ENCODE measurements at places on chromosomes 2 and 18.

GRCh38 chr2:235746257-235746934 is 252.6 kb downstream of the AGAP1 start:
- peak; percentile 63 for DNase-seq

DNA sequence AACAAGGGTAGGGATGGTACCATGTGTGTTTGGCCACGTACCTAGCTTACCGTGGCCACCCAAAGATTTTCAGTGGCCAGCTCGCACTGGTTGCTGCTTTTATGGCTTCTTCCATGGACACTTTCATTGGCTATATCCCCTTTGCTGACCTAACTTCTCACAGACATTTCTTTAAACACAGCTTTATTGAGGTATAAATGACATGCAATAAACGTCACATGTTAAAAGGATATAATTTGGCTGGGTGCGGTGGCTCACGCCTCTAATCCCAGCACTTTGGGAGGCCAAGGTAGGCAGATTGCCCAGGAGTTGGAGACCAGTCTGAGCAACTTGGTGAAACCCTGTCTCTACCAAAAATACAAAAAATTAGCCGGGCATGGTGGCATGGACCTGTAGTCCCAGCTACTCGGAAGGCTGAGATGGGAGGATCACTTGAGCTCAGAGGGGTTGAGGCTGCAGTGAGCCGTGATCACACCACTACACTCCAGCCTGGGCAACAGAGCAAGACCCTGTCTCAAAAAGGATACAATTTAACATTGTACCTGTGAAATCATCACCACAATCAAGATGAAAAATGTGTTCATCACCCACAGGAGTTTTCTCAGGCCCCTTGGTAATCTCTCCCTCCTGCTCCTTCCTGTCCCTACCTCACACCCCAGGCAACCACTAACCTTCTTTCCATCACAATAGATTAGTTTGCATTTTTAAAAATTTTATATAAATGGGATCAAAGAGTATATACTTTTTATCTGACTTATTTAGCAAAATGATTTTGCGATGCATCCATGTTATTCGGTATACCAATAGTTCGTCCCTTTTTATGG is 127.8 kb upstream of the PPP1CB start:
- DNase-seq: no peak

GRCh38 chr2:287911-288757 is at the start of gene ALKAL2:
Gene ALKAL2 (minus strand): TSS chr2:288091. CDS start chr2:287835, 256 bp downstream.
- peak; percentile 59 for DNase-seq

- no peak for DNase-seq
Observed at GRCh38 chr18:14949800-14950664, 202.1 kb downstream of the ANKRD30B start.

DNA sequence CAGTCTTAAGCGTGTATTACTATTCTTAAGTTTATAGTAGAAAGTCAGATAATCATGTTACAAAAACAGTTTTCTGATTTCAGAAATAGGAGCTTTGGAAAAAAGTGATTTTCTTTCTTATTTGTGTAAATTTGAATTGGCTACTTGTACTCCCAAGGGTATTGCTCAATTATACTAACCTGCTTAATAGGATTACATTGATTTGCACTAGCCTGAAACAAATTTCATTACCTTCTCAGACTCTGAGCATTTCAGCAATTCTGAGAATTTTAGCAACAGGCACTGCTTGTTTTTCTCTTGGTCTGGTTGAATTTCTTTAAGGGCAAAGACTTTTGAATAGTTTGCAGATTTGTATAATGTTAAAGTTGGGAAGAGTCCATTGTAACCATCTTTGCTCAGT is 87.2 kb upstream of the NXPH2 start:
- no peak for DNase-seq

GRCh38 chr18:40371673-40372072 is 1583.4 kb upstream of the PIK3C3 start:
- DNase-seq: no peak

- no peak for DNase-seq
Observed at GRCh38 chr2:152166633-152167032, 8.9 kb downstream of the STAM2 start.

GRCh38 chr2:6352906-6353515 is 512.7 kb downstream of the CMPK2 start:
- peak; percentile 77 for DNase-seq

DNA sequence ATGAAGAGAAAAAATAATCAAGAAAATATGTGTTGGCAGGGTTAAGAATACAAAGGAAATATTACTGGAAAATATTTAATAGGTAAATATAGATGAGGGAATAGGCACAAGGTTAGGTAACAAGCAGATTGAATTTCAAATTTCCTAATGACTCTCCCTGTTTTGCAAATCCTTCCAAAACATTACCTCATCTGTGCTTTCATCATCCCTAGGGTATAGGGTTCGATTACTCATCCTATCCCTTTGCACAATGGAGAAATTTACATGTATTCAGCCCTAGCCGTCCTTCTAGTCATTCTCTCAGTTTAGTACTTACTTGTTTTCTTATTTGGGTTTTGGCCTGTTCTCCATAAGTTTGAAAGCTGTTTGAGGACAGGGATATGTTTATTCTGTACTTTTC is 864.6 kb upstream of the FSHR start:
- no peak for DNase-seq

DNA sequence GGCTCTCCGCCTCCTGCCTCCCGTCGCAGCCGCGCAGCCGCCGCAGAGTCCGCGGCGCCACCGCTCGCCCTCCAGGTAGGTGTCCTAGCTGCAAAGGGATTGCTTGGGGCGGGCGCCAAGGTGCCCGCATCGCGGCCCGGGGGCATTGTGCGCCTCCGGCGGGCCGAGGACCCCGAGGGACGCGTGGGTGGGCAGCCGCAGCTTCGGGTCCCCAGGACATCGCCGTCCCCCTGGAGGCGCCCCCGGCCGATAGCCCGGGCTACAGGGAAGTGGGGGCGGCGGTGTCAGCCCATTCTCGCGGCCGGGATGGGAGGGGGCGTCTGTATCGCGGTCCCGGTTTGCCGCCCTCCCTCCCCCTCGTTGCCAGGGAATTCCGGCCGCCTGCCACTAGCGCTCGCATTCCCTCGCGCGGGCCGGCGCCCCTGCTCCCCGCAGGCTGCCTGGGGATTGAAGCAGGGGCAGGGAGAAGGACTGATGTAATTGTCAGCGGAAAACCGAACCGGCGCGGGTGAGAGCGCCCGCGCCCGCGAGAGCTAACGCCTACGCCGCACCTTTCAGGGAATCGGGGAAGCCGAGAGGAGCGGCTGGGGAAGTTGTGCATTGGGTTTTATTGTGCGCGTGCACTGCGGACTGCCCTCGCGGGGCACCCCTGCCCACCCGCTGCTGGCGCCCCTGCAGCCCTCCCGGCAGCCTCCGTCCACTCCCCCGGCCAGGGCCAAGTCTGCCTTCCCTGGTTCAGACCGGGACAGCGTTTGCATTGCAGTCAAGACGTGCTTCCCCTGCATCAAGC is 483 bp downstream of the OSBPL6 start:
- DNase-seq: peak; percentile 79

- no peak for DNase-seq
Observed at GRCh38 chr2:20977520-20978180, 66.2 kb downstream of the APOB start.

GRCh38 chr18:32175265-32175664 is 14.6 kb upstream of the MEP1B start:
- DNase-seq: no peak

- no peak for DNase-seq
Observed at GRCh38 chr18:5166606-5167280, 30.3 kb downstream of the AKAIN1 start.

- no peak for DNase-seq
Observed at GRCh38 chr2:17059458-17059857, 393.8 kb upstream of the CYRIA start.

DNA sequence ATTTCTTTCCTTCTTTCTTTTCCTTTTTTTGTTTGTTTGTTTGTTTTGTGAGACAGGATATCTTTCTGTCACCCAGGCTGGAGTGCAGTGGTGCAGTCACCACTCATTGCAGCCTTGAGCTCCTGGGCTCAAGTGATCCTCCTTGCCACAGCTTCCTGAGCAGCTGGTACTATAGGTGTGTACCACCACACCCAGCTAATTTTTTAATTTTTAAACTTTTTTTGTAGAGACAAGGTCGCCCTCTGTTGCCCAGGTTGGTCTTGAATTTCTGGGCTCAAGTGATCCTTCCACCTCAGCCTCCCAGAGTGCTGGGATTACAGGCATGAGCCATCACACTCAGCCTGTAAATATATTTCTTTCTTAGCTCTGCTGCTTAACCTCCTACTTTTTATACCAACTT is 83.4 kb upstream of the CYP20A1 start:
- DNase-seq: no peak

DNA sequence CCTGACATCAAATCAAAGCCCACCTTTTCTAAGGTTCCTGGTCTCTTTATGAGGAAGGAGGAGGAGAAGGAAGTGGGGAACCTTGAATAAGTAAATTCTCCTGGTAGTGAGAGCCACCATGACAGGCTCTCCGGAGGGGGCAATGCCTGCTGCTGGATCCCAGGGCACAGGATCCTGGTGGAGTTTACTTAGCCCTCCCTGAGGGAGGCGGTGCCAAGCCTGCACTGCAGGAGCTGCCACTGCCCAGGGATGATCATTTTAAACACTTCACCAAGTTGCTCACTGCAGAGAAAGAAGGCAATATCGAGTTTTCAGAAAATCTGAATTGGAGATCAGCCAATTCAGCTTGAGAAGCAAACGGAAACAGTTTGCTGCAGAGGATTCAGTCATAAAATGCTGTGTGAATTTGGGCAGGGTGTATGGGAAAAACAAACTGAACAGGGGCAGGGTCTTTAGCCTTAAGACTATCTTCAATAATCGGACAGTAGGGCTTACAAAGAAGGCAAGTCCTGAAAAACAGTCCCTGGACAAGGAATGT is 200.7 kb downstream of the RAD51AP2 start:
- no peak for DNase-seq

- DNase-seq: no peak
Observed at GRCh38 chr2:46369783-46370182, 72.6 kb downstream of the EPAS1 start.

DNA sequence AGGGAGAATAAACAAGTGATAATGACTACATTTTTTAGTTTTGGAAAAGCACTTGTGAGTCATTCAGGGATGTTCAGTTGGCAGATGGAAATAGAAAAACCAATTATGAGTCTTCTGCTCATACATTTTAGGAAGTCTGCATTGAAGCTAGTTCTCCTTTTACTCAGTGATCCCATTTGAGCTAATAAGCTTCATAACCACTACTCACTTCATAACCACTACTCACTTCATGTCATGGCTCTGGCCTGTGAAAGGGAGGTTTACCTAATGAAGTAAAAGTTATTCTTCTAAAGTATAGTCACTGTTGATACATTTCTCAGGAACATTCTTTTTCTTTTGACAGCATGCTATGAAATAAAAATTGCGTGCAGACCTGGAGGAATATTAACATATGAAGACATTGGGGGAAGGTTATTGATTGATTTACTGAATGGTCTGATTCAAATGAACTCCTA is 948.7 kb downstream of the TSN start:
- no peak for DNase-seq

- no peak for DNase-seq
Observed at GRCh38 chr2:69175790-69176715, 163.1 kb downstream of the ANTXR1 start.

- DNase-seq: no peak
Observed at GRCh38 chr2:189826039-189826438, 41.8 kb downstream of the PMS1 start.

DNA sequence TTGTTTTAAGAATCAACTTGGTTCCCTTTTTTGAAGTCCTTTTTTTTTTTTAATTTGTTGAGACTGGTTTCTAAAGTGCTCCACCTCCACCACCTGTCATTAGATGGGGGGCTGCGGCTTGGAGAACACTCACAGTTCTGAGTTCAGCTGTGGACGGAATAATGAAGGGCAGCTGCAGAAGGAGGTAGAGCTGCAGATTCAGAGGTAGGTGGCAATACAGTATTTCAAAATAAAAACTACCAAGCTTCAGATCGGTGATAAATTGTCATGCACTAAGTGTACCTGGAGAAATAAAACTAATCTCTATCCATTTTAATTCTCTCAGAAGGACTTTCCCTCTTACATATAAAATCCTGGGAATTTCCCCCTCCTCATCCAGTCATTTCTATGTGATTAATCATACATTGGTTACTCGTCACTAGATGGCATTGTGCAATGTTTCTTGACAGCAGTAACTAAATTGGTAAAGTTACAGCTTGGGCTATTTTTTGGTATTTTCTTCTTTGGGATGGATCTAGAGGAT is 81.1 kb upstream of the SLC39A10 start:
- DNase-seq: no peak

GRCh38 chr2:75703589-75704287 is 7.0 kb downstream of the GCFC2 start:
- DNase-seq: no peak

DNA sequence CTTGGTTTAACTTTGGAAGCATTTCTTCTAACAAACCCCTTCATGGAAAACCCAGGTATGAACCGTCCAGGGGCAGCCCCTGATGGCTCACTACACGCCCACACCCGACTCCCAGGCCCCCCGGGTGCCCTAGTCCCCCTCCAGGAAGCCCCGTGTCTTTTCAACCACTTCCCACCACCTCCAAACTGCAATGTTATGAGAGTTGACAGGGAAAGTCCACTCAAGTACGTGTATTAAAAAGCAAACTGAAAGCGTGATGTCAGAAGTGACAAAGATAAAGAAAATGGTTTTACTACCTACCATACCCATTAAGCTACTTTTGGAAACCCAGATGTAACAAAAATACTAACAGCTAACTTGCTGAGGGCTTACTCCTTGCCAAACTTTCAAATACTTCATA is 51.5 kb downstream of the L3MBTL4 start:
- no peak for DNase-seq

DNA sequence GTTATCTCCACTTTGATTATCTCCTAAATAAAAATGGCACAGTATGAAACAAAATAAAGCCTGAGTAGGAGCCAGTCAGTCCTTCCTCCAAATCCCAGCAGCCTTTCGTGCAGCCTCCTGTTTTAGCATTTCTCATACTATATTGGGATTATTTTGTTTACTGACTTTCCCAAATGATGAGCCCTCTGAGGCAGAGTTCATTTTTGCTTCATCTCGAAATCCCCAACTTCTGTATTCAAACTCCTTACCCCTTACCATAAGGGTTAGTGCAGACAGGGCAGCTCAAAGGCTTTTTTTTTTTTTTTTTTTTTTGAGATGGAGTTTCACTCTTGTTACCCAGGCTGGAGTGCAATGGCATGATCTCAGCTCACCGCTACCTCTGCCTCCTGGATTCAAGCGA is 113.3 kb upstream of the FOSL2 start:
- no peak for DNase-seq

- DNase-seq: no peak
Observed at GRCh38 chr2:230327418-230328154, 593 bp downstream of the SP140L start.

- DNase-seq: no peak
Observed at GRCh38 chr2:133504566-133505505, 63.4 kb downstream of the NCKAP5 start.

DNA sequence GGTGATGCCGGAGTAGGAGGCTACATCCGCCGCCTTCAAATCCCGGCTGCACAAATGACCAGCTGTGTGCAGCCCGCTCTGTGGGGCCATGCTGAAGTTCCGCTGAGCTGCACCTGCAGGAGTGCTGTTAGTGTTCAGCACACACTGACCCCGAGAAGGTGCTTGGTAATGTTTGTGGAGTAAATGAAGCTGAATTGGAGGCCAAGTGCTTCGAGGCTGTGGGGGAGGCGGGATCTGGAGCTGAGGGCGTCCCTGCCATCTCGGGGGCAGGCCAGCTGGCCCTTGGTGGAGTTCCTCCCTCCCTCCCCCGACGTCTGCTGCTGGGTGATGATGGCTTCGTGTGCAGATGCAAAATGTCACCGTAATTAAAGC is 23.2 kb downstream of the KCNF1 start:
- no peak for DNase-seq

Measured in ecto neural progenitor cell (in vitro differentiated cells).